Hepatocyte (in vitro differentiated cells): ENCODE measurements at places on chromosomes 12 and 14. TPM values are rescaled to one million over a fixed set of nuclear protein-coding genes. Genes with fewer than 3 reads are reported as not detected.

Gene NOS1
- total RNA-seq: 0.04 TPM in 1 of 2 replicates, not detected in the other

Gene LRRK2
- 2.4 and 4.9 TPM in 2 replicates for total RNA-seq

Gene TTC9
- 2.9 and 3.6 TPM in 2 replicates for total RNA-seq

Gene KRT83
- not detected in 2 replicates for total RNA-seq

Gene SLC35F4
- 0.07 and 0.28 TPM in 2 replicates for total RNA-seq

Gene AQP6
- total RNA-seq: not detected in 2 replicates

Gene ARHGEF40
- total RNA-seq: 36.0 and 53.7 TPM in 2 replicates

Gene CLMN
- total RNA-seq: 12.0 and 15.7 TPM in 2 replicates

Gene KRT77
- total RNA-seq: not detected in 2 replicates

Gene RFX4
- not detected in 2 replicates for total RNA-seq

Gene NGB
- total RNA-seq: not detected in 2 replicates
